ENCODE measurements at places on chromosomes 4 and X.

GRCh38 chr4:166989886-166990285 lies 244.4 kb downstream of the SPOCK3 start:
- no peak for DNase-seq

GRCh38 chr4:184284336-184284690 lies 66.6 kb upstream of the ENPP6 start:
- DNase-seq, result no peak

- DNase-seq, result no peak
These were observed 76.9 kb upstream of the CAMK2D start for GRCh38 chr4:113838460-113838859.

DNA sequence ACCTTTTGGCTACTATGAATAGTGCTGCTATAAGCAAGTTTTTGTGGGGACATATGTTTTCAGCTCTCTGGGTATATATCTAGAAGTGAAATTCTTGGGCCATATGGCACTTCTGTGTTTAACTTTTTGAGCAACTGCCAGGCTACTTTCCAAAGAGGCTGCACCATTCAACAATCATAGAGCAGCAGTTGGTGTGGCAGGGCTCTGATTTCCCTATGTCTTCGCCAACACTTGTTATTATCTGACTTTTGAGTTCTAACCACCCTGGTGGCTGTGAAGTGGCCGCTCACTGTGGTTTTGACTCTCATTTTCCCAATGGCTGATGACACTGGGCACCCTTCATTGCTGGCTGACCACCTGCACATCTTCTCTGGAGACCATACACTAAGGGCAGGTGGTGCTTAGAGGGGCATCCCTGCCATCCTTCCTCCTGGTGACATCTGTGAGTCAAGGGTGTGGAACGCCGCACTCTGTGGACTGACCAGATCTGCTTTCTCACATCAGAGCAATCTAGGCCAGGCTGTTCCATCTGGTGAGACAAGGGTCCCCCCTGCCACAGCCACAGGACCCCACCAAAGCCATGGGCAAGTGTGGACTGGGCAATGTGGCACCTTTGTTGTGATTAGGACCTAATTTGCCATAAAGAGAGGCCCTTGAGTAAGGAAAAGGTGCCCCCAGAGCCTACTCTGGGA lies 49.6 kb downstream of the ZFYVE28 start:
- DNase-seq, result no peak

GRCh38 chr4:1644891-1645657 lies 39.0 kb downstream of the FAM53A start:
- no peak for DNase-seq

DNA sequence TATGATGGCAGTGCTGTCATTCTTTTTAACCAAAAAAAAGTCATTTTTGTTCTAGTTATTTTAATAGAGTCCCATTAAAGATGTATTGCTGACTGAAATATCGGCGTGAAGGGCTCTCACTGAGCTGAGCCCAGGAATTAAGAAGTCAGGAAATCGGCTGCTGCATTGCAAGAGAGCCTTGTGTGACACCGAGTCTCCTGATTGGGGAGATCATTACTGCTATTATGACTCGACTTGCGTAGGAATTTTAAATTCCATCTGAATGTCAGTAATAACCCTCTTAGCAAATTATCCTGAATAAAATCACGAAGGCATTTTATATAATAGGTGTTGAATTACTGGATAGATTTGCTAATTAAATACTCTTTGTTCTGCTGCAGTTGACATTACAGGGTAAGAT lies 111.5 kb downstream of the POLA1 start:
- DNase-seq, result no peak

DNA sequence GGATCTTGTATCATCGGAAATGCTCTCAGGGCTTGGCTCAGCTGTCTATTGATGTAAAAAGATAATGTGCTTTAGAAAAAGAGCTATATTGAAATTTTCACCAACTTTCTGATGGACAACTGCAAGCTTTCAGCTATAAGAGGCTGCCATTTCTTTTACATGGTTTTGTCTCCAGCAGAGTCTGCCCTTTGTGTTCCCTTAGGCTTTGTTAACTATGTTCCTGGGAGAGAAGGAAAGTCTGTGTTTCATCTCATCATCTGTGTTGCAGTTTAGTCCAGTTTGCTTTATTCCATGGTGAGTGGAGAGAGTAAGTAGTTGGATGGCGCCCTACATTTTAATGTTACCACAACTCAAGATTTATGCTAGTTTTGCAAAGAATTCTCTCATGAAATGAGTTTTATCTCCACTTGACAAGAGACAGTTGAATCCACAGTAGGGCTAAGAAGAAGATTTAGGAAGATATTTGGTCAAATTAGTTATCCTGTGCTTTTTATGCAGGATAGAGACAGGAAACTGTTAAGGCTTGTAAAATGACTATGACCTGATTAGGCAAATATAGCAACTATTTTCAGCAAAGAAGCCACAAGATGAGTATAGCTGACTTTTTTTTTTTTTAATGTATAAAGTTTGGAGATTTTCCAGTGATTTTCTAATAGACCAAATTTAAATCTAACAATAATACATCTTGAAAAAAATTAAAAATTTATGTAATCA lies 16.5 kb downstream of the SEPTIN11 start:
- no peak for DNase-seq

DNA sequence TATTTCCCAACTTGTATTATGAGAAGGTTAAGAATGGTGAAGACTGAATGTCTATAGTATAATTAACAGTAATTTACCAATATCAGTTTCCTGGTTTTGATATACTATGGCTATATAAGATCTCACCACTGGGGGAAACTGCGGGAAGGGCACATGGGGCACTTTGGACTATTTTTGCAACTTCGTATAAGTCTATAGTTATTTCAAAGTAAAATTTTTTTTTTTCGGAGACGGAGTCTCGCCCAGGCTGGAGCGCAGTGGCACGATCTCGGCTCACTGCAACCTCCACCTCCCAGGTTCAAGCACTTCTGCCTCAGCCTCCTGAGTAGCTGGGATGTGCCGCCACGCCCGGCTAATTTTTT lies 46.1 kb downstream of the CXorf58 start:
- peak; percentile 30 for DNase-seq

GRCh38 chr4:18069810-18070209 lies 48.3 kb upstream of the LCORL start:
- DNase-seq, result no peak

DNA sequence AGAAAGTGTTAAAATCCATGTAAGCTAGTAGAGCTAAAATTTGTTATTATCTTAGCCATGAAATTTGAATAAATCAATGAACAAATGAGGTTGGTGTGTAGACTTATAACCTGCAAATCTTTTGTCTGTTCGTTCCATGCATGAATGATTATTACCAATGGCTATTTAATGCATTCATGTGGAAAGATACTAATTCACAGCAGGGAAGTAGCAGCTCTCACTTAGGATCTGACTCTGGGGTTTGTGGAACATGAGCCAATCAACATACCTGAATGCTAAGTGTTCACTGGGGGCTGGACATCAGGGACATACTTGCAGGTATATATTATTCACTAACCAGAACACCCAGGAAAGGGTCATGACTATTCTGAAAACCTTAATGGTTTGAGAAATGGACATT lies 444.1 kb downstream of the STIM2 start:
- no peak for DNase-seq

DNA sequence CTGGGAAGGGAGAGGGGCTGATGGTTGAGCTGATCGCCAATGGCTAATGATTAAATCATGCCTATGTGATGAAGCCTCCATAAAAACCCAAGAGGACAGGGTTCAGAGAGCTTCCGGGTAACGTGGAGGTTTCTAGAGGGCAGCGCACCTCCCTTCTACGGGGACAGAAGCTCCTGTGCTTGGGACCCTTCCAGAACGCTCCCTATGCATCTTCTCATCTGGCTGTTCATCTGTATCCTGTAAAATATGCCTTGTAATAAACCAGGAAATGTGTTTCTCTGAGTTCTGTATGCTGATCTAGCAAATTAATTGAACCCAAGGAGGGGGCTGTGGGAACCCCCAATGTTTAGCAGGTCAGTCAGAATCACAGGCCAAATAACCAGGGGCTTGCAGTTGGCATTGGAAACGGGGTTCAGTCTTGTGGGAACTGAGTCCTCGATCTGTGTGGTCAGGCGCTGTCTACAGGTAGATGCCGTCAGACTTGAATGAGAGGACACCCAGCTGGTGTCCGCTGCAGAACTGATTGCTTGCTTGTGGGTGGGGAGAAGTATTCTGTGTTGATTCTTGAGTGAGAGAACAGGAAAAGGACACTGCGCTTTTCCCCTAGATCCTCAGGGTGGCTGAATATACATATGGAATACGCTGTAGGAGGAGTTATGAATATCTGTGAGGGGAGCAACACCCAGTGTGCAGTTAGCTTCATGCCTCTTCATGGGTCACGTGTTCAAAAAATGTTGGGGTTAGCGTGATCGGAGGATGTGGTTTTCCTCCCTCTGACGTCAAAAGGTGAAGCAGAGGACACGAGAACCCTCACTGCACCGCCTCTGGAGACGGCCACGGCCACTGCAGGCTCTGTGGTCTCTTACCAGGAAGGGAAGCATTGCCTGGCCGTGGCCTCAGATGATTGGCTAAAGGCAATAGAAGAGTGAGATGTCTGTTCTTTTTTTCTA lies 29.2 kb downstream of the HTT-AS start:
- peak; percentile 86 for DNase-seq

- no peak for DNase-seq
These were observed 74.0 kb downstream of the STK32B start for GRCh38 chr4:5125321-5125720.

DNA sequence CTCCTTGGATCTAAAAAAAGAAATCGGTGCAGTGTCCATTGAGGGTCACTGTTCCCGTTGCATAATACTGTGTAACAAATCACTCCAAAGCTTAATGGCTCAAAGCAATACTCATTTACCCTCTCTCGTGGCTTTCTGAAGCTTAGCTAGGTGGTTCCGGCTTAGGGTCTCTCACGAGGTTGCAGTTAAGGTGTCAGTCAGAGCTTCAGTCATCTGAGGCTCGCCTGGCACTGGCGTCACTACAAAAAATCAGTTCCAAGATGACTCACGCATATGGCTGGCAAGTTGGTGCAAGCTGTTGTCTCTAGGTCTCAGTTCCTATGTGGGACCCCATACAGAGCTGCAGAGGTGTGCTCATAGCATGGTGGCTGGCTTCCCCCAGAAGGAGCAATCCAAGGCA lies 91.0 kb downstream of the BEND2 start:
- DNase-seq, result no peak

DNA sequence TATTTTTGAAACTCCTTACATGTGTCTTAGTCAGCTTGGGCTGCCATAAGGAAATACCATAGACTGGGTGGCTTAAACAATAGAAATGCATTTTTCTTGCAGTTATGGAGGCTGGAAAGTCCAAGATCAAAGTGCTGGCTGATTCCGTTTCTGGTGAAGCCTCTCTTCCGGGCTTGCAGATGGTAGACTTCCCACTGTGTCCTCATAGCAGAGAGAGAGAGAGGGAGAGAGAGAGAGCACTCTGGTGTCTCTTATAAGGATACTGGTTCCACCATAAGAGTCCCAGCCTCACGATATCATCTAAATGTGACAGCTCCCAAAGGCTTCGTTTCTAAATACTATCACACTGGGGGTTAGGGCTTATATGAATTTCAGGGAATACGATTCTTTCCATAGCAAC lies 39.7 kb downstream of the ENPEP start:
- peak; percentile 12 for DNase-seq

DNA sequence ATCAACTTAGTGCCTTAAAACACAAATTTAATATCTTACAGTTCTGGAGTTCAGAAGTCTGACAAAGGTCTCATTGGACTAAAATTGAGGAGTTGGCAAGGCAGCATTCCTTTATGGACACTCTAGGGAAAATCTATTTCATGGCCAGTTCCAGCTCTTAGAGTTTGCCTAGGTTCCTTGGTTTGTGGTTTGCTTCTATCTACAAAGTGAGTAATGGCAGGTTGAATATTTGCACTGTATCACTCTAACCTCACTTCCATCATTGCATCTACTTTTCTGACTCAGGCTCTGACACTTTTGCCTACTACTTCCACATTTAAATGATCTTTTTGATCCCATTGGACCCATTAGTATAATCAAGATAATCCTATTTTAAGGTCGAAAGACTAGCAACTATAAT lies 64.7 kb upstream of the PCDH10 start:
- DNase-seq, result no peak

DNA sequence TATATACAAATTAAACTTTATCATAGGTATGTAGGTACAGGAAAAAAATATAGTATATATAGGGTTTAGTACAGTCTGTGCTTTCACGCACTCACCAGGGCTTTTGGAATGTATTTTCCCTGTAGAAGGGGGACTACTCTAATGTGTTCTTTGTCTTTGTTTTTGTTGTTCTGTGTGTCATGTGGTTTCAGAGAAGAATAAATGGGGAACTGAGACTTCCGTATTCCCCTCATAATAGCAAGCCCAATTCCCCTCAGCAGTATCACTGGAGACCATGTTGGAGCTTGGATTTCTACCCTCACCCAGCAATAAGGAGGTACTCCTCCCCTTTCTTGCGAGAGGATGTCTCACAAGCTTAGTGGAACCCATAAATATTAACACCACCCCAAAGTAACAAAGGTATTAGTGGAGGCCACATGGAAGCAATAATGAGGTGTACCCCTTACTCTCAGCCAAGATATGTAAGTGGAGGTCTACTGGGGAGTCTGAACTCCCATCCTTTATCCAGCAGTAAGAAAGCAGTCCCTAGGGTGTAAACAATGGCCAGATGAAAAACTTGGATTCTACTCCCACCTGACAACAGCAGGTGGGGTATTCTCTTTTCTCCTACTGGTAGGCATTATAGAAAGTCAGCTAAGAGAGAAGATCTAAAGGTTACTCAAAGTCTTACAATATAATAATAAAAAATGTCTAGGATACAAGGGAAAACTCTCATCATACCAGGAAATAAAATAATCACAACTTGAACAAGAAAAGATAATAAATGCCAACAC lies 805.4 kb upstream of the GALNTL6 start:
- DNase-seq, result no peak

DNA sequence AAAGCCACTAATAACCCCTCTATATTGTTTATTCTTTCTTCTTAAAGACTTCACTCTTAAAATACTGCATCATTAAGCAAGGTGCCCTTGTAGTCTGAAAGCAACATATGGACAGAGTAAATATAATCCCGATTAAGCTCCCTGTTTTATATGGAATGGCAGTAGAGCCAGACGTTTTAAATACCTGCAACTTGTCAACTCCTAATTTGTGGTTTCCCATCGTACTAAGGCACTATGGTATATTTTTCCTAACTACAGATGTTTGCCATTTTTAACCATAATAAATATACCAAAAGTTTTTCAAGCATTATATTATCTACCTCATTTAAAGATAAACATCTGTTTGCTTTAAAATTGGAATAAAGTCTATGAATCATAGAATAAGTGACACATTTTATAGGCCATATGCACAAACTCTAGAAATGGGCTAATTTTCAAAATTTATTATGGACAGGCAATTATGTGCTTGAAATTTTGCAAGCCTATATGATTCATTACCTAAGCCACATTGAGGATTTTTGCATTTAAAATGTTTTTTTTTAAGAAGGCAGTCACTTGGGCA lies 194.6 kb downstream of the FRMPD4 start:
- no peak for DNase-seq

GRCh38 chr4:184100297-184100885 lies 117.3 kb downstream of the ENPP6 start:
- no peak for DNase-seq

DNA sequence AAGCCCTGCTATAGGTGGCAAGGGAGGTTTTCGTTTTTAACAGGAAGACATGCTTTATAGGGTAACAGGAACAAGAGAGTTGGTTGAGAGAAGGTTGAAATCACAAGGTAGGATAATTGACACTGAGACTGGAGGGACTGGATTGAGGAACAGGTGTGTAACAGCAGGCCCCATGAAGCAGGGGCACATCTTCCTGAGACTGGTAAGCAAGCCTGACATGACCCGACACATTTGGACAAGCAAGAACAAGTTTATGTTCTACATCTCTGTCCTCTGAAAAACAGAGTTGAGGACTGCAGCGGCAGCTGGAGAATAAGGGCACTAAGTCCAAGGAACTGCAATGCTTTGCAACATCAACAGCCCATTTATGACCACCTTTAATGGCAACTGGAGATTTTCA lies 5.2 kb downstream of the RPS4X start:
- no peak for DNase-seq

All from CD4-positive, alpha-beta T cell treated with Interleukin-10 for 1 hour (primary cell).